ENCODE measurements at places on chromosomes 2 and 18.
A peak's percentile ranks its signal among the peaks of the same experiment; 100 is the strongest.

GRCh38 chr2:169109502-169110409 lies 40.4 kb downstream of the DHRS9 start:
- DNase-seq: peak; percentile 59

GRCh38 chr2:108932736-108933332 lies 56.2 kb downstream of the EDAR start:
- no peak for DNase-seq

- DNase-seq: no peak
Observed at GRCh38 chr2:22360735-22361374, 1024.1 kb upstream of the KLHL29 start.

DNA sequence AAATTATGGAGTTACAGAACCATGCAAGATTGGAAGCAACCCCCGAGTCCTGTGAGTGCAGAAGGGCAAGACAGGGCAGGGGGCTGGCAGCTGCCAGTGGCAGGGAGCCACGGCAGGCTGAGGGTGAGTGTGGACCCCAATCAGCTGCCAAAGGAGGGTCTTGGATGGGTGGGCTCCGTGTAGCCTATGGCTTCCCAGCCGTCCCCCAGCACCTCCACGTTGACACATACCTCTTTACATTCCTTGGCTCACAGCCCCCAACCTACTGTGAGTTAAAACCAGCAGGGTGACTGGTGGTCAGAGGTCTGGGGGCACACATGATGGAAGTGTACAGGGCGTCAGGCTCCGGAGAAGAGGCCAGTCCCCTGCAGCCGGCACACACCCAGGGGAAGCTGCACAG lies 60.9 kb upstream of the SALL3 start:
- DNase-seq: no peak

GRCh38 chr2:174929786-174930185 lies 75.4 kb downstream of the CHN1 start:
- no peak for DNase-seq

DNA sequence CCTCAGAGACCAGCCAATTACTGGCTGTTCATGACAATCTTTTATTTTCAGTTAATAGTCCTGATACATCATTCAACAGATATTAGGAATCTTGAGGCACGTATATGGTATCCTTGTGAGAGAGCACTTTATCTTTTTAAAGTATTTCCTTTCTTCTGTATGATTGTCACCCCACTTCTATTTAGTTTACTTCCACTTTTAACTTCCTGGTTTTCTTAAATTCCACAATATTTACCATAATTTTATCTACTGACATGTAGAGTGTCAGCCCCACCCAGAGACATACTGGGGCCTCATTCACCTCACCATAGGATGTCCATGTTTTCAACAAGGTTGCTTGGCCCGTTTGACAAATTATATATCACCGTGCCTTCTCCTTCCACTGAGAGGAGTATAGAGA lies 182.9 kb upstream of the ID2 start:
- DNase-seq: no peak

- no peak for DNase-seq
Observed at GRCh38 chr2:166351319-166351718, 24.4 kb downstream of the SCN9A start.

DNA sequence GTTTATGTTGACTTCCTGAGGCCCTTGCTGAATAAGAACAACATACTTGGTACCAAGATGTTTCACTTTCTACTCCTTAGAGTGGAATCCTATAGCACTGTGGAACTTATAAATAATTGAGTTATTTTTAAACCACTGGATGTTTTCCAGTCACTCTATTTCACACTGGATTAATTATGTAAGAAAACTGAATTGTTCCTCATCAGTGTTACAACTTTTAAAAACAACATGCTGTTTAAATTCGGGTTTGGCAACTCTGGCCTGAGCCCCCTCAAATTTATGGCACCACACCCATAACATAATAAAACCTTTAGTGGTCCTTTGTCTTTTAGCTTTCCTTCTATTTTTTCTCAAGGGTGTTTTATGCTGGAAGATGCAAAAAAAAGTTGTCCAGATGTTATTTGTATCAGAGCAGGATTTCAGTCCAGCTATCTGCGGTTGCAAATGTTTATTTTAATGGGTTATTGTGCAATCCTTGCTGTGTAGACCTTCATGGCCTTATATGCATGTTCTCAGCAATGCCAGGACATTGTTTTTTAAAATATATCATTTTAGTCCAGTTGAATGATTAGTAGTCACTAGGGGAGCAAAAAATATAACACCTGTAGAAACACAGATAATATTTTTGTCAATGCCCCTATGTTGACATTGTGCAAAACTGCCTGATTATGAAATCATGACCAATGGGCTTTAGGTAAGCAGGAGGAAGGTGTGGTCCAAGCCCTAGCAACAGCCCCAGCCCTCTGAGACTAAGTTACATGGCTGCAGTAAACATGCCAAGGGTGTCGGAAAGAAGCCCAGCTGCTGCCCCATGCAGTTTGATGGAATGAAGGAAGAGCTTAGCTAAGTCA lies 638.0 kb upstream of the ZEB2 start:
- no peak for DNase-seq

- DNase-seq: no peak
Observed at GRCh38 chr2:47402555-47402804, 476 bp upstream of the MSH2 start.

GRCh38 chr18:54181856-54182602 lies 42.4 kb downstream of the MBD2 start:
- no peak for DNase-seq

DNA sequence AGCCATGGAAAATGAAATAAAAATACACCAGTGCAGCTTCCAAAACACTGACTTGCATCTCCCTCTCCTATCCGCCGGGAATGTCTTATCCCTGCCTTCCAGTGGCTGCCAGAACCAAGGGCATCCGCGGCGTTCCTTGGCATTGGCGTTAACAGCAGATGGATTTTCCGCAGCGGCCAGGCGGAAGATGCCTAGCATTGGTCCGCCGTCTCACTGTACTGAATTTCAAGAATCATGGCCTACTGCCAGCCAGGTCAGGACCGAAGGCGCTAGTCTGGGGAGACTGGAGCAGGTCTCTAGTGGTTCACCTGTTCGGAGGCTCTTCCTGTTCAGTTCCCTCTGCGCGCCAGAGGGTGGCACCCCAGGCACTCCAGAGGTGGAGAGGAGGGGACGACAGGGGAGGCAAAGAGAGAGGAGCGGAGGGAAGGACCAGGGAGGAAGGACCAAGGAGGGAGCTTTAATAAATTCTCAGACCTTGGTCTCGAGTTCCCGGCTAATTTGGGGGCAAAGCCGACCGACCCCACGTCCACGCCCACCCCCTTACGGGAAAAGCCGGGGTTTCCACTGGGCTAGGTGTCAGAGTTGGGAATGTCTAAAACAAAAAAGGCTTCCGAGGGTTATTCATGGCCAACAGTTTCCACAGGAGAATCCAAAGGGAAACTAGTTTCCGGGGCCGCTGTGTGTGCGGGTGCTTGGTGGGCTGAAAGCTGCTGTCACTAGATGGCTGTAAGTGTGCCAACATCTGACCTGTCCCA lies 3.7 kb upstream of the BCL2L11 start:
- DNase-seq: no peak

DNA sequence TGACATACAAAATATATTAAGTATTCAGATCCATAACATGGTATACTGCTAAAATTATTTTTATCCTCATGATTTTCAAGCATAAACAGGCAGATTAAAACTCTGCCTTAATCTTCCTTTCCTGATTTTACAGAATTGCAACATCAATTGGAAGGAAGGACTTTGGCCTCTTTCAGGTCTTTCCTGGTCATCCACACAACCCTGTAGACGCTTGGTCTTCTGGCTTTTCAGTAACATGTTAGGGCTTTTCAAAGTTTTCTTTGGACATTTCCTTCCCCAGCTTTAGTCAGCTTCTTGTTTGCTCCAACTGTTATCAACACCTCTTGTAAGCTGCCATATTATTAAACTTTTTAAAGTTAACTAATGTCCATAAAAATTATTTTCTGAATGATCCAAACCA lies 1364.9 kb upstream of the NRXN1 start:
- no peak for DNase-seq

DNA sequence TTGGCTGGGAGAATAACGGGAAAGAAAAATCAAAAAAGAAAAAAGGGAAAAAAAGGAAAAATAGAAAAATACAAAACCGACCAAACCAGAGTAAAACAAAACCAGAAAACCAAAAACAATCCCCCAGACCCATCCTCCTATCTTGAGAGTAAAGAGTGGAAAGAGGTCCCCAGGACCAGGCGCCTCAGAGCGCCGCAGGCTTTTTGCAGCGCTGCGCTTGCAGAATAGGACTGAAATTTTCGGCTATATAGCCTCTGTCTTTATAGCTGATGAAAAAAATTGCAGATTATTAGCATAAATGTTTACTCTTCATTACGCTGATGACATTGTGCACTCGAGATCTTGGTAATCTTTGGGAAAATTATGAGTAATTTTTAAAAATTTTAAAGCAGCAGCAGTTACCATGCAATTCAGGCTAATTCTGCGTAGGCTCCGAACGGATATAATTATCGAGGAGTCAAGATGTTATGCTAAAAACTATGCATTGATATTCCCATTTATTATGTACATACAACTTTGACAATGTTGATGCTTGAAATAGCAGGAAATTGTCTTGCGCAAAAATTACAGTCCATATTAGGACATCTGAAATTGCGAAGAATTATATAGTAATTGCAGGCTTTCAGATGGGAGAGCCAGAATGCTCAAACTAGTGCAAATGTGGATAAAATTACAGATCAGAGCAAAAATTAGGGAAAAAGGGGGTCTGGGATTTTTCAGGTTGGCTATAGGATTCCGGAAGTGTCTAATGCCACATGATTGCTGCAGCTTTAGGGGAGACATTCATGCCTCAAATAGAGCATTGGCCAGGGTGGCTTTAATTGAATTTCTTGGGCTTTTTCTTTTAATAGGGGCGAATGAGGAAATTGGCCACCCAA lies 8.3 kb downstream of the DLX1 start:
- no peak for DNase-seq

GRCh38 chr18:336713-337112 lies 68.9 kb upstream of the THOC1 start:
- DNase-seq: no peak
